ENCODE measurements at places on chromosomes 3 and 15. TPM values are rescaled to one million over a fixed set of nuclear protein-coding genes. Genes with fewer than 3 reads are reported as not detected.

DNA sequence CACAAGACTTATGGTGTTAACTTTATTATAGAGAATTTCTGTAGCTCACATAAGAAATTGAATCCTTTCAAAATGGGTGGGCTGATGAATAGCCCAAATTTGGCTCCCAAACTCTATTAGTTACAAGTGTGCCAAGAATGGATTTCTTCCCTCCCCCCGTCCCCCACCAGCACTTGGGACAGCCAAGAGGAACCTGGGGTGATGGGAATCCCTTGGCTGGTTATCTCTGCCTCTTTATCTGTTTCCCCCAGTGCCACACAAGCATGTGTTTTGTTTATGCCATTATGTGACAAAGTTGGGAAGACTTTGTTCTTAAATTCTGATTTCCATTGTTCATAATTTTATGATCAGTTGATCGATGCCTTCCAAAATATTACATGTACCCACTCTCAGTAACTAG lies 28.3 kb downstream of the CMSS1 start:
- no peak for DNase-seq

DNA sequence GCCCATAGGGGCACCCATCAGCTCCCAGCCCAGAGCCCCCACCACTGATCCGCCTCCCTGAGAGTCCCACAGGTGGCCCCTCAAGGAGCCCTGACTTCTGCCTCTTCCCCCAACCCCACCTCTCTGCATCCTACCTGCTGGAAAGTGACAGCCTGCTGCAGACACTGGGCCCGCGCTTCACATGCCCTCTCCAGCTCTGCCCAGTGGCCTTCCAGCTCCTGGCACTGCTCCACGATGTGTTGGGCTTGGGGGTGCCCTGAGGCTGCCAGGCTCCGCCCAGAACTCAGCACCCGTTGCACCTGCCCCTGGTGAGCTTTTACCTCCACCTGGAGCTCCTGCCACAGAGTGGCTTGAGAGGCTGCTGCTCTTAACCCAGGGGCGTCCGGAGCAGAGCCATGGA lies 20.1 kb downstream of the SPTBN5 start:
- DNase-seq = no peak

Gene ARHGEF3
- 10.9 TPM for total RNA-seq

Gene ACTC1
- not detected for total RNA-seq
